ENCODE measurements at places on chromosomes 1 and 21.

- DNase-seq, result no peak
Observed at GRCh38 chr1:76659171-76659940, 207.9 kb upstream of the ST6GALNAC5 start.

DNA sequence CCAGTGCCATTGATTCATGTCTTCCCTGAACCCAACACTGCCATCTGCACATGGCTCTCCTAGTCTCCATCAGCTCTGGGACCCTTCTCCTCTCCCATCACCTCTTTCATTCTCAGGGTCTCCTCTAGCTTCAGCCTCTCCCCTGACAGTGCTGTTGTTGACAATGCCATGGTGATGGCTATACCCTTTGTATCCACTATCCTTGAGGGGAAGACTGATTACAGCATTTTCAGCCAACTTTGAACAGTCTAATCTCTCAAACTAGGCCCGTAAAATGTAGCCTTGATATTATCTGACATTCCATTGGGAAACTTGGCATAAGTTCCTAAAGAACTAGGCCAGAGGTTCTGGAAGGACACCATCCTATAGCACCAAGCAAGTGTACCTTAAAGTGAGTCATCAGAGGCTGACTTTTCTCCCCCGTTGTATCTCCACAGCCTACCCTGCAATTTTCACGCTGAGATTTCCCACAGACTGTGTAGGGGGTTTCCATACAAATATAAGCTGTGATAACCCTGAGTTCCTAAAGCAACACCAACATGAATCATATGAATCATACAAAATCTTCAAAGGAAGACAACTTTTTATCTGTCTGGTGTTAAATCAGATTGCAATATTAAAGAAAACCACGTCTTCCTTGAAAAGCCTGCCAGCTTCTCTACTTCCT lies 5.8 kb downstream of the HAO2 start:
- DNase-seq, result no peak

- no peak for DNase-seq
Observed at GRCh38 chr1:160076295-160076694, 5.0 kb upstream of the KCNJ9 start.

DNA sequence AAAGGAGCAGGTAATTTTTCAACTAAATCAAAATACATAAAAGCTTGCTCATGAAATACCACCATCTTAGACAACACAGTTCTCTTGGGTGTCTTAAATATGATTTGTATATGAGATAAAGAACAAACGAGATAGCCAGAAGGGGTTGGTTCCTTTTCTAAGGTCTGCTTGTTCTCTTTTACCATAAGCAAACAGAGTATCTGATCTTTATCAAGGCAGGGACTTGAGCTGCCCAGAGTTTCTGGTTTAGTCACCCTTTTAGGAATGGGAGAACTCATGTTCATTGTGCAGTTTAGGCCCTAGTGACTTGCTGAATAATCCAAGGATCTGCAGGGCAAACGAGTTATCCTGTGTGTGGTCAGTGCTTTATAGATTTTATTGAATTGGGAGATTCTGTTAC lies 3.0 kb upstream of the SUCO start:
- no peak for DNase-seq

GRCh38 chr1:163106364-163106987 lies 37.3 kb downstream of the RGS4 start:
- DNase-seq, result no peak

- DNase-seq, result no peak
Observed at GRCh38 chr1:20322081-20322824, 31.6 kb downstream of the VWA5B1 start.

GRCh38 chr21:37503848-37504467 lies 137.4 kb downstream of the DYRK1A start:
- no peak for DNase-seq

GRCh38 chr1:166170075-166170474 lies 3.3 kb upstream of the FAM78B start:
- no peak for DNase-seq

DNA sequence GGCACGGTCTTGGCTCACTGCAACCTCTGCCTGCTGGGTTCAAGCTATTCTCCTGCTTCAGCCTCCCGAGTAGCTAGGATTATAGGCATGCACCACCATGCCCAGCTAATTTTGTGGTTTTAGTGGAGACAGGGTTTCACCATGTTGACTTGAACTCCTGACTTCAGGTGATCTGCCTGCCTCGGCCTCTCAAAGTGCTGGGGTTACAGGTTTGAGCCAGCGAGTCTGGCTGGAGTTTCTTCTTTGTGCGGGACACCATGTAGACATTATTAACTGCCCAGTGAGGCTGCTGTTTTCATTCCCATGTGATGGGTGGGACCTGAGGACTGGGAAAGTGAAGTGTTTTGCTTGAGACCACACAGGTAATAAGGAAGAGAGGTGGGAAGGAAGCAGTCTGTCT lies 23.3 kb downstream of the PLA2G5 start:
- DNase-seq, result no peak

GRCh38 chr1:217718873-217719272 lies 87.7 kb downstream of the SPATA17 start:
- no peak for DNase-seq

- no peak for DNase-seq
Observed at GRCh38 chr1:63318201-63318979, 4.0 kb upstream of the FOXD3 start.

DNA sequence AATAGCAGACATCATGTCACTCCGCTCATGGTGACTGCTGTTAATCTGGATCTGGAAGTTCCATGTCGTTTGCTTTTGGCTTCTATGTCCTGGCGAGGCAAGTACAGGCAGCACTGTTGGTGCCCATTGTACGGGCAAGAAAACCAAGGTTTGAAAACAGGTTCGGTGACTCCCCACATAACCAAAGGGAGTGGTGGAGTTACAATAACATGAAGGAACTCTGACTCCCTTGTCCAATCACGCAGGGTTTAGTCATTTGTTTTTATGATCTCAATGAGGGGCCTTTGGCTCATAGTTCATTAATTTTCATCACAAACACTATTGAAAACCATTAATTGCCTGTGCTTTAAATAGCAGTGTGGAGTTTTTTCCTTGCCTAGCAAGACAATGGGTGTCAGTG lies 82.9 kb upstream of the SSX2IP start:
- no peak for DNase-seq

GRCh38 chr1:58883037-58883887 lies 99.4 kb upstream of the JUN start:
- no peak for DNase-seq

GRCh38 chr1:242723044-242723716 lies 198.7 kb upstream of the PLD5 start:
- no peak for DNase-seq

GRCh38 chr1:91552091-91552490 lies 51.4 kb downstream of the CDC7 start:
- no peak for DNase-seq

- no peak for DNase-seq
Observed at GRCh38 chr1:162347281-162347680, 29.4 kb downstream of the SPATA46 start.

DNA sequence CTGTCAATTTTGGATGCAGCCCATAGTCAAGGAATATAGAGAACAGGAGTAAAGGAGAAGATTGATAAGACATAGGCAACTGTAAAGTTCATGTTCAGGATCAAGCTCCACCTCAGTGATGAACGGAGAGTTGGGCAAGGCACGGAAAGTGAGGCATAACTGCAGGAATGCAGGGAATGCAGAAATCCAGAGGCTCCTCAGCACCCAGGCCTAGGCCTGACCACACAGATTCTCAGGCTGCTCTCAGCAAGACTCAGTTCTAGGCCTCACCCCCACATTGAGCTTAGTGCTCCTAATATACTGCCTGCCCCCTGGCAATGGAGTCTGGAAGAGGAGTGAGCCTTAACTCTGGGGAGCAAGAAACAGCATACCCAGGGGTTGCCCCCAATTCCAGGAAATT lies 36.3 kb upstream of the S1PR1 start:
- no peak for DNase-seq

DNA sequence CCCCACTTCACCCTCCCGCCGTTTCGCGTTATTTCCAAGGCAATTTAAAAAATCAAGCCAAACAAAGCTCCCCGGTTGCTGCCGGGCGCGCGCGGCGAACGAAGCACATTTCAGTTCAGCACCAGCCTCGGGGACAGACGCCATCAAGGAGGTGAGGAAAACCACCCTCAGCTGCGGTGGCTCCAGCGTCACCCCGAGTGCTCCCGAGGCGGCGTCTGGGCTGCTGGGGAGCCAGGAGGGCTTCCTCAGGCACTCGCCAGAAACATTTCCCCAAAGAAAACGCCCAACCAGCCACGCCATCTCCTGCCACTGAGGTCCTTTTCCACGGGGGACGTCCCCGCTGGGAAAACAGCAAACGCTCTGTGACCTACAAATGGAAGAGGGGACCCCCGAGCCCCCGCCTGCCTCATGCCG lies 623 bp downstream of the GNG4 start:
- DNase-seq, result no peak

- no peak for DNase-seq
Observed at GRCh38 chr1:87167157-87167789, 161.4 kb upstream of the LMO4 start.

- DNase-seq, result no peak
Observed at GRCh38 chr1:201014816-201015200, 8.7 kb downstream of the KIF21B start.

GRCh38 chr1:67052741-67053534 lies 1.0 kb downstream of the SLC35D1 start:
- DNase-seq, result no peak

DNA sequence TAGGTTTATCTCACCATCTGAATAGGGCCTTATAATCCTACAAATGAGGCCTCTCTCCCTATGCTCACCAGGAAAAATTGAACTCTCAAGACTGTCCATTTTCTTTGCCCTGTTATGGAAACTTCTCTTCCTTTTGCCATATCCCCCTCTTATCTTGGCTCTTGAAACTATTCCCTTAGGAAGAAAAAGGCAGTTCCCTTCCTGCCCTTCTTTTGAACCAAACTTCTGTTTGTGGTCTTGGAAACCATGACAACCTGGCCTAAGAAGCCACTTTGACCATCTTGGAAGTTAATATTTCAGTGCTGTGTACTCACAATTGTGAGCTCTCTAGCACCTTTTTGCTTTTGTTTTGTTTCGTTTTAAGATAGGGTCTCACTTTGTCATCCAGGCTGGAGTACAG lies 40.0 kb downstream of the ATP2B4 start:
- DNase-seq, result no peak

- no peak for DNase-seq
Observed at GRCh38 chr1:229579059-229579673, 20.7 kb upstream of the ABCB10 start.

GRCh38 chr1:96843196-96843595 lies 121.6 kb downstream of the PTBP2 start:
- DNase-seq, result no peak

- DNase-seq, result no peak
Observed at GRCh38 chr1:101905283-101905835, 91.4 kb downstream of the OLFM3 start.

DNA sequence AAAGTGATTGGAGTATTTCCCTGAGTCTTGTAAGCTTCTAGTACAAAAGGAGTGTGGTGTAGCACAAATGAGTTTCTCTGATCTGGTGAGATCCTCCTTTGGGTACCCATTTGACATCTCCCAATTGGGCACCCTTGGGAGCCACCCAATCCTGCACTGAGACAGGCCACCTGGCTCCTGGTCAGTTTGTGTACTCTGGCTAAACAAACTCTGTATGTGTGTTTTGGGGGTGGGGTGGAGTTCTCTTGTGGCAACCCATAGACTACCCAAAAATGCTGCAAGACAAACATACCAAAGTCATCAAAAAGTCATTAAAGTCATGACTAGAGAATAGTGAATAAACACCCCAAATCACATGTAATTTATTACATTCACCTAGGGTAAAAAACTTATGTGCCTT lies 8.4 kb upstream of the HIVEP3 start:
- DNase-seq, result no peak

DNA sequence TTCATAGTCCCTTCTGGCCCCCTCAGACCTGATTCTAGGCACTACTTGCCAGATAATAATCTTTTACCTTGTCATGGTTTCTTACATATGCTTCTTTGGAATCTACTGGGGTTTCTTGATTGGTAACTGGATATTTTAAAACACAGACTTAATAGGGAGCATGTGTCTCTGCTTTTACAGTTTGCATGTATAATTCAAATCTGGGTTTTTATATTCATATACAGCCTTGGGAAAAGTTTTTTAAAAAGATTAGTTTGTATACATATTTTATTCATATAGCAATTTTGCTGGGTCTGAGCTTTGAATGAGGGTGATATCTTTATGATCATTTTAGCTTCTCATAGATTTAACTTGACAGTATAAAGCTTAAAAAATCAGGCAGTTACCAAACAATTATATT lies 21.1 kb upstream of the CD1D start:
- no peak for DNase-seq

DNA sequence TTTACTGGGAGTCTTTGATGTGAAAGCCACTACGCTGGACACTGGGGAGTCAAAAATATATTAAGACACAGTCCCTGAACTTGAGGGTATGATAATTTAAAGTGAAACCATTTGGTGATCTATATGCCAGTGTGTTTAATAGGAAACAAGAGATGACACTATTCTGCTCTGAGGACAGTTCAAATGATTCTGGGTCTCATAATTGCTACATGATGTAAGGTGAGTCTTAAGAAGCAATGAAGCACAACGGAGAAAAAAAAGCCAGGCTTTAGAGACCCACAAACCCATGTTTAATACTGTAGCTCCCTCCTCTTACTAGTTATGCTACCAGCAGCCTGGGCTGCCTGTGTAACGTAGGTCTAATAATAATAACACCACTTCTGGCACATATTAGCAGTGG lies 14.2 kb upstream of the LRRC8D start:
- DNase-seq, result no peak

DNA sequence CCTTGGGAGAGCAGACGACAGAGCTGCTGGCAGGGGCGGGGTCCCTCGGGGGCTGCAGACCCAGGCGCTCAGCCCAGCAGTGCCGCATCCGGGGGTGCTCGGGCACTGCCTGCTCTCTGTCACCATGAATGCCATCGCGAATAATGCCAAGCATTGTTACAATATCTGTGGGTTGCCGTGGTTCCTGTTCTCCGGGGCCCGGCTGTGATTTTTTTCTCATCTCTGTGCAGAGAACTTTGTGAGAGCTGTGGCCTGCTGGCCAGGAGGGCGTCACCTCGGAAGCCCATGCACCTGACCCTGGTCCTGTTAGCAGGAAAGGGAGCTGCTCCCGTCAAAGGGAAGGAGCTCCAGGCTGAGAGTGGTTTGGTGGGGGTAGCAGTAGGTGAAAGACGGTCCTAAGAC lies 70.4 kb downstream of the PRDM16 start:
- no peak for DNase-seq

GRCh38 chr1:28412731-28413130 lies 43.2 kb downstream of the PHACTR4 start:
- DNase-seq, result no peak

All from cortex of kidney (tissue), 1 donor.